ENCODE measurements at places on chromosomes 1 and 21.

- no peak for DNase-seq
Observed at GRCh38 chr1:230281556-230281955, 144.6 kb downstream of the PGBD5 start.

DNA sequence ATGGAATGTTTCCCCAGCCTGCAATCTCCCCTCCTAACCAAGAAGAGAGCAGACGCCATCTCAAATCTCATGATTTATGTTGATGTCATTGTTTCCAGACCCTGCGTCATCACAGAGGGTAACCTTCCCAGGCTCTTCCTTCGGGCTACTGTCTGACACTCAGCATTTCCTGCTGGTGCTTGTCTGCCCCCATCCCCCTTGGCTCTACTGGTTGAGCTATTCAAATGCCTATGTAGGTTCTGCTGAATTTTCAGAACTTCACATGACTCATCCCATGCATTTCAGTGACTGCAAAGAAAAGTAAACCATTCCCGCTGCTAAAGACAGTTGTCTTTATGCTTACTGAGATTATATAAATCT lies 24.8 kb upstream of the ITPKB start:
- DNase-seq = peak; percentile 78

DNA sequence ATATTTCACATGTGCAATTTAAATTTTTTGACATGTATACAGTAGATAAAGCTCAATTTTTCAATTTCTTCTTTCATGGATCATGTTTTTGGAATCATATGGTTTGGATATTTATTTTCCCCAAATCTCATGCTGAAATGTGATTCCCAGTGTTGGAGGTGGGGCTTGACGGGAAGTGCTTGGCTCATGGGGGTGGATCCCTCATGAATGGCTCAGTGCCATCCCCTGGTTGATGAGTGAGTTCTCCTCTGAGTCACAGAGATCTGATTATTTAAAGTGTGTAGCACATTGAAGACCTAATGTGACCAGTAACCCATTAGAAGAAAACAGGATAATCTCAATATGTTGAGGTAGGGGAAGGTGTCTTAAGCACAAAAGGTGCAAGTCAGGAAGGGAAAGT lies 9.1 kb upstream of the IFI16 start:
- peak; percentile 77 for DNase-seq

DNA sequence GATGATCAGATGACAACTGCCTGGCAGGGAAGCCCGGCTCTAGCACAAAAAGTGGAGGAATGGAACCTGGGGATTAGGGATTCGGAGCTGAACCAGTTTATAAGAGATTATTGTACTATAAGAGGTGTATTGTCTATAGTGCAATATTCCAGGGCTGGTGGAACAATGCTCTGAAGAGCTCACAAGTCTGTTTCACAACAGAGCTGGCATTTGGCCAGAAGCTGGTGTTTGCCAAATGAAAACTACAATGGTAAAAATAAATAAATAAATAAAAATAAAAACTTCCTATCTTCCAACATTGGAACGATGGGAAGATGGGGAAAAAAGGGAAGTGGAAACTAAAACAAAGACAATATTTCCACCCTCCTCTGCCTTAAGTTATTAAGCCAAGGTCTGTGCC lies 73.5 kb downstream of the CHODL start:
- DNase-seq = no peak

DNA sequence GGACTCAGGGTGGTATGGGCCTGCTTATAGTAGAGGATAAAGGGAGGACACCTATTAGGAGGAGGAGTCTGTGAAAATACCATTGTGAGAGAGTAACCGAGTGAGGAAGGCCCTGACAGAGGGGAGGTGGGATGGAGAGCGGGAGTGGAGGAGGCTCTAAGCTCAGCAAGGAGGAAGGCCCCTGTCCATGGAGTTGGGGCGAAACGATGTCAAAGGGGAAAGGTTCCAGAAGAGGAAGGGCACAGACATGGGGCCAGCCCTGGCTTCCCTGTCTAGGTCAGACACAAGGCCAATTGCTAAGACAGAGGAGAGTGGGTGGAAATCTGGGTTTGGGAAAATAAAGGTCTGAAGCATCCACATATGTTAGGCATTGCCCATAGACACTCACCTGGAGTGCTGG lies 44.2 kb downstream of the ELK4 start:
- no peak for DNase-seq

GRCh38 chr1:89929467-89930063 lies 65.3 kb upstream of the ZNF326 start:
- DNase-seq = no peak

DNA sequence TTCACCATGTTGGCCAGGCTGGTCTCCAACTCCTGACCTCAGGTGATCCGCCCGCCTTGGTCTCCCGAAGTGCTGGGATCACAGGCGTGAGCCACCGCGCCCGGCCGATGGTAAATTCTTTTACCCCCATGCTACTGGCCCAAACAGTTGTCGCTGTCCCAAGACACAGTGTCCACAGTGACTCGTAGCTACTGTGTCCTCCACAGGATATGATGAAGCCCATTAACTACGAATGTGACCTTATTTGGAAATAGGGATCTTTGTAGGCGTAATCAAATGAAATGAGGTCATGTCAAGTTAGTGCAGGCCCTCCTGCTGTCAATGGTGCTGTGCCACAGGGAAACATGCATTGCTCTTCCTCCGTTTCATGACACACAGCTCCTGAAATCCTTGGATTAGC lies 8.5 kb downstream of the FNDC10 start:
- DNase-seq = no peak

DNA sequence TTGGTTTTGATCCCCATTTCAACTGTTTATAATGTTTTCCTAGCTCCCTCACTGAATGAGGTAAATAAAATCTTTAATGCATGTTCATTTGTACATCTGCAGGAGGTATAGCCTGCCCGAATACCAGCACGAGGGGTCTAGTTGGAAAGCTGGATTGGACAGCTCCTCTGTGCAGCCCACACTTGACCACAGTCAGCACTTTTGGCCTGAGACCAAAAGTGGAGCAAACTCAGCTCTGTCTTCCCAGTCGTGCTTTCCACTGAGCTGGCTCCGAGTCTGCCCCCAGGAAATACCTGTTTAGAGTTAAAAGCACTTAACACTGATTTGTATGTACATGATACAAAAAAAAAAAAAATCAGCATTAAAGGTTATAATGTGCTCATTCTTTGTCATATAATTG lies 224.4 kb downstream of the DSCAM start:
- no peak for DNase-seq

- no peak for DNase-seq
Observed at GRCh38 chr1:165289556-165289955, 67.0 kb downstream of the LMX1A start.

GRCh38 chr1:55428231-55428630 lies 213.1 kb upstream of the USP24 start:
- no peak for DNase-seq

- DNase-seq = peak; percentile 71
Observed at GRCh38 chr1:202167708-202168415, 7.5 kb upstream of the PTPN7 start.

DNA sequence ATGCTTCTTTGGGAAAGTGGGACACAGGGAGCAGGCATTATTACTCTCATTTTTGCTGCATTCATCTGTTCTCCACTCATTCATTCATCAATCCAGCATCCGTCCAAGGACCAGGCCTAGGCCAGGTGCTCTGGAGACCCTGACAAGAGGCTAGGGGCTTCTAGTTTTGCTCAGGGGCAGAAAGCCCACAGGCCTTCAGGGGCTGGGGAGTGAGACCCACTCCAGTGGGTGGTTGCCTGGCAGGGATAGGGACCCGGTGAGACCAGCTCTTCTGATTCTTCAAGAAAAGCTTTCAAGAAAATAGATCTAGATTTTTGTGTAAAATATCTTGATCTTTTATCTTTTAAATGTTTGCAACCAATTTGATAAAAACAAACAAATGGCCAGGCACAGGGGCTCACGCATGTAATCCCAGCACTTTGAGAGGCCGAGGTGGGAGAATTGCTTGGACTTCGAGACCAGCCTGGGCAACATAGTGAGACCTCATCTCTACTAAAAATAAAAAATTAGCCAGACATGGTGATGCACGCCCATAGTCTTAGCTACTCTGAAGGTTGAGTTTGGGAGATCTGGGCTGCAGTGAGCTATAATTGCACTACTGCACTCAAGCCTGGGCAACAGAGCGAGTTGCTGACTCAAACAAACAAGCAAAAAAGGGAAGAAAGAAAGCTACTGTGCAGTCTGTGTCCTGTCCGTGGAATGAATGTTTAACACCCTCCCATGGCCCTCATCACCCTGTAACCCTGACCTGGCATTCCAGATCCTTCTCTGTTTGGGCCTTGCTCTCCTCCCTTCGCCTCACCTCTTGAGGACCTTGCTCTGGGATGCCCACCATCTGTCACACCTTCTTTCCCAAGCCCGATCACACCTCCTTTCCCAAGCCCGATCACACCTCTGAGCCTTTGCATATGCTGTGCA lies 17.3 kb upstream of the LRP8 start:
- DNase-seq = no peak

DNA sequence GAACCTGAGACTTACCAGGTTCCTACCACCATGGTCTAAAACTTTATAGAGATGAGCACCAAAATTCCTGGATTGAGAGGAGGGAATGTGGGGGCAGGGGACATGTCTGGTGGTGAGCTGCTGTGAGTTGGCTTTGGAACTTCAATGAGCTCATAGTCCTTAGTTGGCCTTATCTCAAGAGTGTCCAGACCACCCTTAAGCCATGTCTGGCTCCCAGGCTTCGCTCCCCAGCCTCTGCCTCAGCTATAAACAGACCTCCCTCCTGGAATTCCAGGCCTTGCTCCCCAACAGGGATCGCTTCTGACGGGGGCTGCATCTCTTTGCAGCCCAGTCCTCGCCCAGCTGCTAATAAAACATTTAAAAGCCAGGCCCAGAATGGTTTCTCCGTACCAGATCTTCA lies 19.5 kb downstream of the ATF3 start:
- DNase-seq = no peak

DNA sequence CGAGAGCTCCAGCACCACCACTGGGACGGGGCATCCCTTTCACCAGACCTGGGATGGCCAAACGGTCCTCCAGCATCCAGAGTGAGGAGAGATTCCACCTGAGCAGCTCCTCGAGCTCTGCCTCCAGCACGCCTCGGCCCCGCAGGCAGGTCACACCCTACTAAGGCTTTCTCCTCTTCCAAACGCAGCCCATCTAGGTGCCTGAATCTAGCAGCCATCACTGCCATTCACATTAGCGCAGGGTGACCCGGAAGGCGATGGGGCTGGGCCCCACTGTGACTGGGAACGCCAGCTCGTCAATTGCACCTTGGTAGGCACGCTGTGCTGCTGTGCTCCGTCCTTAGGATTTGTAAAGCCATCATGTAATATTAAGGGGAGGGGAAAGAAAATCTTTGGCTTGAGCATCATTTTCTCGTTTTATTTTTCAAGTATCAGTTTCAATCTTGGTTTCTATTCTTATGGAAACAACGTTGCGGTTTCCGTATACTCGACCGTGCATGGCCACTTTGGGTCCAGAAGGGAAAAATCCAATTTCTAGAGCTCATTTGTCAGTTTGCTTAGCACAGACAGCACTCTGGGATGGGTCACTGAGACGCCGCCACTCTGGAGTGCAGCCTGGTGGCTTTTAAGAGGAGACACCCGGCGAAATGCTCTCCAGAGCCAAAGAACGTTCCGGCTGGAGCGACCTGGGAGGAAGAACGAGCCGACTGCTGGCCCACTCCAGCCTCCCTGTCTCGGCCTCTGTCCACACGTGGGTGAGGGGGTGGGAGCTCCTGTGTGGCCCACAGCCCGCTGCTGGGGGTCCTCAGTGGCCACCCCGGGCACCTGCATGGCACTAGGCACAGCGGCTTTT lies 173.6 kb downstream of the PRDM16 start:
- no peak for DNase-seq

GRCh38 chr1:79737193-79737592 lies 730.7 kb upstream of the ADGRL4 start:
- no peak for DNase-seq

- DNase-seq = peak; percentile 82
Observed at GRCh38 chr1:31593770-31594632, 17.7 kb downstream of the TINAGL1 start.

DNA sequence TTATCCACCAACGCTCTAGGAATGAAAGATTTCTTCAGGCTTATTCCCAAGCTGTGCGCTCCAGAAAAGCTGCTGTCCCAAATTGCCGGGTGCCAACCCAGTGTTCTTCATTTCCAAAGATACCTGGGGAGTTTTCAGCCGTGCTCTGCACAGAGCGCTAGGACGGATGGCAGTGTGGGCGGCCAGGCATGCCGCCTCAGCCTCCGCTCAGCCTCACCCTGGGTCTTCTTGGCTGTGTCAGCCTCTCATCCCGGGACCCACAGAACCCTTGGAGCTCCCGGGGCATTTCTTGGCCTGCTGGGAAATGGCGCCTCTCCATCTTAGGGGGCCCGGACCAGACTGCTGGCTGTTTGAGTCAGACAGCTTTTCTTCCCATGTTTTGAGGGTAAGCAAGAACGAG lies 116.9 kb upstream of the SLC25A33 start:
- DNase-seq = no peak

DNA sequence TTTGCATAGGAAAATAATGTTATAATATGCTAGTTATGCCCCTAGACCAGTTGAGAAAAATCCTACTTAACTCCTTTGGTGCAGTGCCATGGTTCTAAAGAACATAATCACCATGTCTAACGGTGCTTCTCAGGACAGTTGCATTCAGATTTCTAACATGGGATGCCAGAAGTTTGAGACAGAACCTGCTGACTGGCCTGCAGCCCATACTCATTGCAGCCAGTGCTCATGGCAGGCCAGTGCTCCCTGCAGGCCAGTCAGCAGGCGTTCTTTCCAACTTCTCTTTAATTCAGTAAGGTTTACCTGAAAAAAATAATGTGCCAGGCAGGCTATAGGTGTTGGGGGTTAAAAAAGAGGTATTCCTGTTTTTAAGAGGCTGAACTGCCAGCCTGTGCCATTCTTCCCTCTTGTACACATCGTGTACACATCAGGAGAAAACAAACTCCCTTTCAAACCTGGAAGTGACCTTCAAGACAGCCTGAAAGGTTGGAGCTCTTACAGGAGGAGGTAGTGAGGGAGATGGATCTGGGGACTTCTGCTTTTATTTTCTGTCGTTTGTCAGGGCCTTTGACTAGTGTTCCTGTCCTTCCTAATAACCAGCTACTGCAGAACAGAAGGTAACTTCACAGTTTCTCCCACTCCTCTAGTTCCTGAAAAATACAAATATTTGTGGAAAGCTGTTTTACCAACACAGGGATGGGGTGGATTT lies 146.0 kb upstream of the MAGI3 start:
- DNase-seq = no peak

GRCh38 chr1:102782144-102782543 lies 326.2 kb downstream of the COL11A1 start:
- no peak for DNase-seq

GRCh38 chr21:38714999-38715398 lies 90.7 kb upstream of the ETS2 start:
- DNase-seq = no peak

Data from AG08395 (cell line).